CD8-positive, alpha-beta T cell (primary cell): ENCODE measurements at places on chromosomes 5 and 9. TPM values are rescaled to one million over a fixed set of nuclear protein-coding genes. Genes with fewer than 3 reads are reported as not detected.

CEP78 gene
- 18.5 TPM for total RNA-seq

CEL gene
- 0.30 TPM for total RNA-seq

HEMGN gene
- total RNA-seq, result 0.14 TPM

FOXD4L4 gene
- not detected for total RNA-seq

WHRN gene
- total RNA-seq, result 45.5 TPM

PCDHGC3 gene
- total RNA-seq, result not detected

OR13D1 gene
- not detected for total RNA-seq

SAPCD2 gene
- 0.47 TPM for total RNA-seq

DIRAS2 gene
- total RNA-seq, result not detected

FIBCD1 gene
- not detected for total RNA-seq

PCDHAC2 gene
- total RNA-seq, result not detected

FGF18 gene
- total RNA-seq, result 0.83 TPM

PAEP gene
- not detected for total RNA-seq

GFI1B gene
- not detected for total RNA-seq

INSL6 gene
- not detected for total RNA-seq

FAM81B gene
- total RNA-seq, result not detected

GPSM1 gene
- total RNA-seq, result 5.4 TPM

FST gene
- total RNA-seq, result not detected

SPRY4 gene
- total RNA-seq, result 0.53 TPM

GARIN3 gene
- not detected for total RNA-seq

ABCA2 gene
- total RNA-seq, result 87.5 TPM

MZB1 gene
- 1.5 TPM for total RNA-seq

MSANTD3 gene
- total RNA-seq, result 10.8 TPM

NEUROG1 gene
- total RNA-seq, result not detected

ADAMTS6 gene
- 4.3 TPM for total RNA-seq

OR2S2 gene
- total RNA-seq, result not detected

SLC44A1 gene
- 2.5 TPM for total RNA-seq

UBE2QL1 gene
- 0.31 TPM for total RNA-seq

F2RL2 gene
- not detected for total RNA-seq

OR13C4 gene
- not detected for total RNA-seq

ZDHHC11B gene
- total RNA-seq, result 5.1 TPM

ARSK gene
- 3.1 TPM for total RNA-seq

NPR3 gene
- not detected for total RNA-seq

REXO4 gene
- total RNA-seq, result 24.0 TPM

CMBL gene
- total RNA-seq, result not detected

TAF9 gene
- 56.6 TPM for total RNA-seq
